Ascending aorta (tissue), 2 donors: ENCODE measurements at places on chromosomes 7 and 10.

- DNase-seq, result no peak
Measured at GRCh38 chr10:48744587-48744986, 59.9 kb downstream of the WDFY4 start.

- no peak for DNase-seq
Measured at GRCh38 chr7:23299770-23300300, 696 bp downstream of the MALSU1 start.

GRCh38 chr10:16544099-16544498 is 22.4 kb upstream of the C1QL3 start:
- DNase-seq, result no peak

- peak; percentile 24 for DNase-seq
Measured at GRCh38 chr7:88306590-88307048, at the start of gene STEAP4. Gene STEAP4 (minus strand): TSS chr7:88306894. CDS start chr7:88284269, 22,625 bp downstream.

- no peak for DNase-seq
Measured at GRCh38 chr10:77192402-77192801, 445.2 kb downstream of the KCNMA1 start.

DNA sequence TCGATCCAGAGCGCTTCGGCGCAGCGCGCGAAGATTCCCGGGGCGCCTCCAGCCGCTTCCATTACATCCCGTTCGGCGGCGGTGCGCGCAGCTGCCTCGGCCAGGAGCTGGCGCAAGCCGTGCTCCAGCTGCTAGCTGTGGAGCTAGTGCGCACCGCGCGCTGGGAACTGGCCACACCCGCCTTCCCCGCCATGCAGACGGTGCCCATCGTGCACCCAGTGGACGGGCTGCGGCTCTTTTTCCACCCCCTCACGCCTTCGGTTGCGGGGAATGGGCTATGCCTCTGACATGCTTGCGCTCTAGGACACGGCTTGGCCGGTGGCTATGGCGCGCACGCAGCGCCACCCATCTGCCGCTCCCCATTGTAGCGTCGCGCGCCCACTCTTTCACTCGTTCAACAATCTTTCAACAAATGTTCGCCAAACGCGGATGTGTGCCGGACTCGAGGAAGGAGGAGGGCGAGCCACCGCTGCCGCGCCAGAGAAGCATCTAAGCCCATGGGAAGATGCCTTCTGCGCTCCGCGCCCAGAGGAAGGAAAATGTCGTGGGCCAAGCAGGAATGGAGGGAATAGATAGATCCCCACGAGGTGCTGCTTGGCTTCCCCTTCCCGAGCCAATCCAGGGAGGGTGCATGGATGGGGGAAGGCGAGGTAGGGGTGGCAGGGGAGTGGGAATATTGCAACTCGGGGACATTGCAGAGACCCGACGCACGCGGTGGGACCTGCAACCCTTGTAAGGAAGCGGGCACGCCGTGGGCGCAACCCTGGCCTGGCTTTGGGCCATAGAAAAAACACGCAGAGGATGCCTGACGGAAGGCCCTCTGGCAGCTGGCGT is 5.1 kb upstream of the CYP26A1 start:
- no peak for DNase-seq
